Kidney (tissue), 22 donors: ENCODE measurements at places on chromosomes 6 and 20. TPM values are rescaled to one million over a fixed set of nuclear protein-coding genes. Genes with fewer than 3 reads are reported as not detected.
A peak's percentile ranks its signal among the peaks of the same experiment; 100 is the strongest.

The MLIP gene
- total RNA-seq = 2.4 TPM

The TMX4 gene
- total RNA-seq = 90.8 TPM

The OR2B6 gene
- total RNA-seq = not detected

The EPPIN gene
- not detected for total RNA-seq

The MYT1 gene
- not detected for total RNA-seq

- H3K4me3 ChIP-seq = no peak overlapping the region
- no peak for DNase-seq
- no peak overlapping the region for H3K27ac ChIP-seq
- no peaks in the 10 kb centered on the region for H3K27me3 ChIP-seq
Measured at GRCh38 chr6:132758689-132759088, 985 bp upstream of the VNN2 start.

DNA sequence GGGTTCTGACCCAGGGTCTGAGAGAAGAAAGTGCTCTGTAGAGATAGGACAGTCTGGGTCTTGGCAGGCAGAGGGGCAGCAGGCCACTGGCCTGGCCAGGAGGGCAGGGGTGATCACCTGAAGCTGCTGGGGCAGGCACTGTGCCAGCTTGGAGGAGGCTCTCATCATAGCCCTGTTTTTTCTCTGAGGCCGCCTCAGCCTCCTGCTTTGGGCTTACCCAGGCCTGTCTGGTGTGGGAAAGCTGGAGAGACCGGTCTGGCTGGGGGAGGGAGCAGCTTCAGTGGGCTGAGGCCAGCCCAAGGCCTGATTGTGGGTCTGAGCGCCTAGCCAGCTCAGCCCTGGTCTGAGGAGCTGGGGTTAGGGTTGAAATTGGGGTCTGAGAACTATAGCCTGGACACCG, 3.9 kb downstream of the LPIN3 start:
- no peaks in the 10 kb centered on the region for H3K36me3 ChIP-seq
- no peak overlapping the region for H3K4me3 ChIP-seq
- peaks cover 15% of the 10 kb centered on the region for H3K4me1 ChIP-seq
- H3K27ac ChIP-seq = no peak overlapping the region
- peak; percentile 41 for DNase-seq

- no peak overlapping the region for H3K27ac ChIP-seq
- H3K27me3 ChIP-seq = no peaks in the 10 kb centered on the region
- DNase-seq = no peak
- H3K4me1 ChIP-seq = no peaks in the 10 kb centered on the region
- peaks cover 5% of the 10 kb centered on the region for H3K36me3 ChIP-seq
Measured at GRCh38 chr6:17662585-17662984, 44.1 kb downstream of the NUP153 start.

- no peaks in the 10 kb centered on the region for H3K4me1 ChIP-seq
- H3K27me3 ChIP-seq = no peaks in the 10 kb centered on the region
- H3K36me3 ChIP-seq = no peaks in the 10 kb centered on the region
- no peak for DNase-seq
Measured at GRCh38 chr6:64580346-64580745, 944.7 kb downstream of the PHF3 start.

DNA sequence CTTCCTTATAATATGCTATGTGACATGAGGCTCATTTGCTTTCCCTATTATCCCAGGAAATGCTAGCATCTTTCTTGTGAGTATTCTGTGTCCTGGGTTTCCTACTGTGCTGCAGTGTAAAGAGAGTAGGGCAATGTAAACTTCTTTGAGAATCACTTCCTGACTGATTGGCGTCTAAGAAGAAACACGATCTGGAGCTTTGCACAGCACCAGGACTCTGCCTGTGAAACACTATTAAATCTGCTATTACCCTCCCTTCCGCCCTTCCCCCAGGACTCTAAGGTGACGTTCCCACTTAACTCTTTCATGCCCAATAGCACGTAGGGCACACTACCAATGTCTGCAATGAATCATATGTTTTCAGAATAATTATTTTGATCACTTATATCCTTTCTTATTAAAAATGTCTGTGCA, 607.3 kb upstream of the CITED2 start:
- H3K4me3 ChIP-seq = no peak overlapping the region
- H3K27me3 ChIP-seq = no peaks in the 10 kb centered on the region
- H3K4me1 ChIP-seq = peaks cover 22% of the 10 kb centered on the region
- H3K27ac ChIP-seq = peak overlapping the region; percentile 48
- H3K36me3 ChIP-seq = no peaks in the 10 kb centered on the region

The SLC22A1 gene
- 2.3 TPM for total RNA-seq

The CST4 gene
- not detected for total RNA-seq

The RUNX2 gene
- total RNA-seq = 4.7 TPM

GRCh38 chr6:28737750-28738395, 185.9 kb downstream of the TRIM27 start:
- no peaks in the 10 kb centered on the region for H3K36me3 ChIP-seq
- no peak for DNase-seq
- peaks cover 64% of the 10 kb centered on the region for H3K27me3 ChIP-seq
- H3K4me3 ChIP-seq = no peak overlapping the region
- no peak overlapping the region for H3K27ac ChIP-seq
- H3K4me1 ChIP-seq = no peaks in the 10 kb centered on the region

DNA sequence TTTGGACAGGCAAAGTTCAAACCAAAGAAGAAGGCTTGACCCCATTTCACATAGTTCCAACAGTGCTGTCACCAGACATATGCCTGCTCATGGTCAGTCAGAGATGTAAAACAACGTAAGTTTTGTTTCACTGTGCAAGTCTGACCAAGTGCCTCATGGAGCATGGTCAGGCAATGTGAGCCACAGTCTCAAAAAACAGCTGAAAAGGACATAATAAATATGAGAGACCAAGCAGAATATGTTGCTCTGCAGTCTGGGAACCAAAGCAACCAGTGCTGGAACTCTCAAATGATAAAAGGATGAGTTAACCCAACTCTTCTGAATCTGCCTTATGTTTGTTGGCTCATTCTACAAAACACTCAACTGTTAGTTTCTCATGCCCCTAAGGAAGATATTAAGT, 39.9 kb upstream of the DST start:
- no peaks in the 10 kb centered on the region for H3K27me3 ChIP-seq
- H3K4me3 ChIP-seq = no peak overlapping the region
- no peak overlapping the region for H3K27ac ChIP-seq
- peaks cover 5% of the 10 kb centered on the region for H3K4me1 ChIP-seq
- H3K36me3 ChIP-seq = no peaks in the 10 kb centered on the region
- DNase-seq = no peak

- no peak overlapping the region for H3K4me3 ChIP-seq
- H3K36me3 ChIP-seq = no peaks in the 10 kb centered on the region
- H3K27me3 ChIP-seq = no peaks in the 10 kb centered on the region
- no peaks in the 10 kb centered on the region for H3K4me1 ChIP-seq
Measured at GRCh38 chr6:41519745-41520699, 26.2 kb upstream of the FOXP4 start.

- no peak for DNase-seq
- peaks cover 2% of the 10 kb centered on the region for H3K4me1 ChIP-seq
- H3K36me3 ChIP-seq = no peaks in the 10 kb centered on the region
- no peak overlapping the region for H3K4me3 ChIP-seq
Measured at GRCh38 chr6:133965817-133966360, 12.9 kb downstream of the TBPL1 start.

The GUCA1A gene
- not detected for total RNA-seq

GRCh38 chr6:33936886-33937285, 133.1 kb upstream of the MLN start:
- H3K27ac ChIP-seq = no peak overlapping the region
- no peaks in the 10 kb centered on the region for H3K27me3 ChIP-seq
- H3K36me3 ChIP-seq = no peaks in the 10 kb centered on the region
- H3K4me3 ChIP-seq = no peak overlapping the region
- no peak for DNase-seq

GRCh38 chr20:54535033-54535432, 59.6 kb downstream of the DOK5 start:
- no peaks in the 10 kb centered on the region for H3K36me3 ChIP-seq
- H3K27me3 ChIP-seq = no peaks in the 10 kb centered on the region
- H3K4me3 ChIP-seq = no peak overlapping the region
- DNase-seq = no peak
- H3K4me1 ChIP-seq = no peaks in the 10 kb centered on the region
- no peak overlapping the region for H3K27ac ChIP-seq

The OPRM1 gene
- not detected for total RNA-seq

DNA sequence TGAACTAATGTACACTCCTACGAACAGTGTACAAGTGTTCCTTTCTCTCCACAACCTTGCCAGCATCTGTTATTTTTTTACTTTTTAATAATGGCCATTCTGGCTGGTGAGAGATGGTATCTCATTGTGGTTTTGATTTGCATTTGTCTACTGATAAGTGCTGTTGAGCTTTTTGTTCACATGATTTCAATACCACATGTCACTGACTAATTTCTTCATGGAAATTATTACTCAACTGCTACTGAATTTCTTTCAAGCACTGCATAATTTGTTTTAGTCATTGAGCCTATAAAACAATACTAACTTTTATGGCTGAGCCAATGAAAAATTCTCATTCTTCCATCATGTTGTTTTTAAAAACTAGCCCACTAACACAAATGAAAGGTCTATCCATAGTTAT, 115.4 kb downstream of the FRK start:
- no peaks in the 10 kb centered on the region for H3K27me3 ChIP-seq

DNA sequence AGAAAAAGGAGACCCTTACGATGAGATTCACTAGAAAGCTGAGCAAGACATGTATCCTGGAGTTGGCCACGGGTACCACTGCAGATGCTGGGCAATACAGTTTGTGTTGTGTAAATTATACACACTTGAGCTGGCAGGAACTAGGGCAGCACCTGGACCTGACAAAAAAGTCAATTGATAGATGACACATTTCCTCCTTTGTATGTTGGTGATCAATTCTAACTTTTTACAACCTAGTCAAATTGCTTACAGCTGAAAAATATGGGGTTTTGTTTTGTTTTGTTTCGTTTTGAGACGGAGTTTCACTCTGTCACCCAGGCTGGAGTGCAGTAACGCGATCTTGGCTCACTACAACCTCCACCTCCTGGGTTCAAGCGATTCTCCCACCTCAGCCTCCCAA, 108.9 kb downstream of the UST start:
- no peaks in the 10 kb centered on the region for H3K4me1 ChIP-seq
- H3K27ac ChIP-seq = no peak overlapping the region
- H3K4me3 ChIP-seq = no peak overlapping the region
- no peaks in the 10 kb centered on the region for H3K27me3 ChIP-seq

DNA sequence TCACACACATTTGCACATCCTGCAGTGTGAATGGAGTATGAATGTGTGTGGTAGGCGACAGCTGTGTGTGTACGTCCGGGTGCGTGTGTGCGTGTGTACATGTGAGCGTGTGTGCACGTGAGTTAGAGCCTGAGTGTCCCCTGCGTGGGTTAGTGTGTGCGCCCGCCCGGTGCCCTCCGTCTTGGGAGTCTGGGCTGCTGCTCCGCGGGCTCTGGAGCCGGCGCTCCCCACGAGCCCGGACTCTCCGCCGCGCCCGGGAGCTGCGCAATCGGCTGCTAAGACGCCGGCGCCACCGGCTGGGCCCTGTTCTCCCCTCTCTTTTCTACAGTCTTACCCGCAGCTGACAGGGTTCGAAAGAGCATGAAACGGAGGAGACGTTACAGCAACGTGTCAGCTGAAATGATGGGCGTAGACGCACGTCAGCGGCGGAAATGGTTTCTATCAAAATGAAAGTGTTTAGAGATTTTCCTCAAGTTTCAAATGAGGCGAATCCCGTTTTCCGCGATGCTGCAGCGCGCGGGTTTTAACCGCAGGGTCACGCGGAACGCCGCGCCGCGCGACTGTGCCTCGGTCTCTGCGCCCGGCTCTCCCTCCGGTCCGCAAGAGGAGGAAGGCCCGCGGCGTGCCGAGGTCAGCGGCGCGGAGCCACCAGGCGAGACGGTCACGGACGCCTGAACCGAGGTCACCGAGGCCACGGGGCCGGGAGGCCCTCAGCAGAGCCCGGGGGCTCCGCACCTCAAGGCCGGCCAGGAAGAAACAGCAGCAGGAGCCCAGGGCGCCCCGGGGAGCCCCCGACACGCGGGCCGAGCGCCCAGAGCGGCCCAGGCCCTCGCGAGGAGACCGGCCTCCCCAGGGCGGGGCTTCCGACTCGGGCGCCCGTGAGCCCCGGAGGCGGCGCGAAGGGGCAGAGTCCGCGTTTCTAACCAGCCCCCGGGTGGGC, 95.3 kb upstream of the BHLHE23 start:
- no peaks in the 10 kb centered on the region for H3K4me1 ChIP-seq
- H3K27ac ChIP-seq = no peak overlapping the region
- peak overlapping the region; percentile 71 for H3K4me3 ChIP-seq
- peaks cover 2% of the 10 kb centered on the region for H3K27me3 ChIP-seq

The TREML2 gene
- 0.41 TPM for total RNA-seq

DNA sequence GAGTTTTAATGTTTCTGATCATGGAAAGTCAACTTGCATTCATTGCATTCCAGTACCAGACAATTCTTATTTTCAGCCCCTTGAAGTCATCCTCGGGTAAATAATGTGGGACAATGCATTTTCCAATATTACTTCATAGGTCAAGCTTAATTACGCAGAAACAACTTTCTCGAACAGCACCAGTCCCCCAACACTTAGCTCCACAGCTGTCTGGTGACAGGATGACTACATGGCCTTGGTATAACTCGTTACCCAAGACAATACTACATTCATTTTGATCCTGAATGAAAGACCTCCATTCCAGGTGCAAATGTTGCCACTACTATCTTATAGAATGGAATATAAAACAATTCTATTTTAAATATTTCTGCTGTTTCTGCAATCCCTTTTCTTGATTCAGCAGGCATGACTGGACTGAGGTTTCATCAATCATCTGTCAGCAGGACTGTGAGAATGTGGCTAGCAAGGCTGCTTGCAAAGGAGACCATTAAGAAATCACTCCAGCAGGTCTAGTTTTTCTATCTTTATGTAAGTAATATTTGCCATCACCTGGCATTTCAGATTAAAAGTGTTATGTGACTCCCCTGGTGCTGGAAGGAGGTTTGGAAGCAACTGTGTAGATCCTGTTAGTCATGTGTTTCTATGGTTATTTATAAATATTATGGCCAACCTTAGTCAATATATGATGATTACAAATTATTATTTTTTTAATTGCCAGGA, 147.9 kb downstream of the HAO1 start:
- no peak for DNase-seq
- no peak overlapping the region for H3K4me3 ChIP-seq
- H3K36me3 ChIP-seq = no peaks in the 10 kb centered on the region

DNA sequence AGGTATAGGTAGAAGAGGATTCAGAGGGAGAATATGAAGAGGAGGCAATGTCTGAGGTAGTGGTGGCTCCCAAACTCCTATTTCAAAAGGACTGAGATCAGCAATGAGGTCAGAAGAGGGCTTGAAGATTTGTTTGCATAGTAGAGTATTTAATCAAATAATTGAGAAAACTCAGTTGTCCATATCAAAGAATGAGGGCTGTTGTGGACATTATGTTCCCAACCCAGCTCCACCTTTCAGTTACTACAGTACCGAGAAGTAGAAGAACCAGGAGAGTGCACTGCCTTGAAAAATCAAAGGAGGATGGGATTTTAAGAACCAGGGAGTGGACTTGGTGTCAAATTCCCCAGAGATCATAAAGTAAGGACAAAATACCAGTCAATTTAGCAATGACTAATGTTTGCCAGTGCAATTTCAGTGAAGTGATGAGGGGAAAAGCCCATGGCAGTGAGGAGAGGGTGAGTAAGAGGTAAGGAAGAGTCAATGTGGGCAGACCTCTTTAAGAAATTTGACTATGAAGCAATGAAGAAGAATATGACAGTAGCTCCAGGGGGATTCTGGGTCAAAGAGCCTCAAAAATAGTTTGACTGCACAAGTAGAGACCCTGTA, 382.4 kb downstream of the PKHD1 start:
- H3K27me3 ChIP-seq = no peaks in the 10 kb centered on the region
- no peaks in the 10 kb centered on the region for H3K36me3 ChIP-seq
- no peak for DNase-seq
- no peaks in the 10 kb centered on the region for H3K4me1 ChIP-seq
- no peak overlapping the region for H3K27ac ChIP-seq
- H3K4me3 ChIP-seq = no peak overlapping the region
